ENCODE measurements at places on chromosomes 12 and 14.

DNA sequence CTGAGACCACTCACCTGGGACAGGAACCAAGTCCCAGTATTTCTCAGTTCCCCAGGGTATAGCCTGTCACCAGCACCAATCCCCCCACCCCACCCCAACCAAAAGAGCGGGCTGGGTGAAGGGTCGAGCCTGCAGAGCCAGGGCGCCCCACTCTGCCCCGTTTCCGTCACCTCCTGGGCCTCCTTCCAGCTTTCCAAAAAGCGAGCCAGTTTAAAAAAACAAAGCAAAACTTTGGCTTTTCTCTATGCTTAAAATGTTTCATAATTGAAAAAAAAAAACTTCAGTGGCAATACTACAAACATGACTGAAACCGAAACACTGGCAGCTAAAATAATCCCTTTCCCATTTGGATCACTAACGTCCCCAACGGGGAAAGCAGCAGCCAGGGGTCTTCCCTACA is 7.5 kb downstream of the CAMKK2 start:
- no peak for DNase-seq

DNA sequence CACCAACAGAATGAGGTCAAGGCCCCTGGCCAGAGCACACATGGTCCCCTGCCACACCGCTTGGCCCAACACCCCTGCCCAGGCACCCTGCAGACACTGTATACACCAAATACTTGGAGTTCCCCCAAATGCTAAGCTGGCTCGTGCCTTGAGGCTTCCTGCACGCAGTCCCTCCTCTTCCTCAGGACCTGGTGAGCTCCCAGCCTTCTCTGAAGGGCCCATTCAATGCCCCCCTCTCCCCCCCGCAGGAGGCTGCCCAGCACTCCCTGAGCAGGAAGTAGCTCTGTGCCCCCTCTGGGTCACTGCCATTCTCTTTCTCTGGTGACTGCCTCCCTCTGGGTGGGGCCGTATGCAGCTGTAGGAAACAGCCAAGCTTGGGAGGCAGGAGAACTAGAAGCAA is 75.3 kb downstream of the ITPK1 start:
- DNase-seq = no peak

DNA sequence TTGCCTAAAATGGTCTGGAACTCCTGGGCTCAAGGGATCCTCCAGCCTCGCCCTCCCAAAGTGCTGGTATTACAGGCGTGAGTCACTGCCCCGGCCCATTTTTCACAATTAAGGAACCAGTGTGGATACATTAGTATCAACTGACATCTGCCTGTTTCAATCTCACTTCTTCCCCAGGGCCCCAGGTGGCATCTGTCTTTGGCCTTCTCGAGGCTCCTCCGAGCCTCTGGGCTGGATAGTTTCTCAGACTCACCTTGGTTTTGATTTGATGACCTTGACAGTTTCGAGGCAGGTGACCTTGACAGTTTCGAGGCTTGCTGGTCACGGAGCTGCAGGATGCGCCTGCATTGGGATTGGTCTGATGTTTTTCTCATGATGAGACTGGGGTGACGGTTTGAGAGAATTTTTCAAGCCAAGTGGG is 41.0 kb upstream of the NCOR2 start:
- no peak for DNase-seq

GRCh38 chr12:66048835-66049537 is 81.6 kb downstream of the LLPH start:
- DNase-seq = no peak

GRCh38 chr12:78457938-78458337 is 406.6 kb upstream of the SYT1 start:
- no peak for DNase-seq

DNA sequence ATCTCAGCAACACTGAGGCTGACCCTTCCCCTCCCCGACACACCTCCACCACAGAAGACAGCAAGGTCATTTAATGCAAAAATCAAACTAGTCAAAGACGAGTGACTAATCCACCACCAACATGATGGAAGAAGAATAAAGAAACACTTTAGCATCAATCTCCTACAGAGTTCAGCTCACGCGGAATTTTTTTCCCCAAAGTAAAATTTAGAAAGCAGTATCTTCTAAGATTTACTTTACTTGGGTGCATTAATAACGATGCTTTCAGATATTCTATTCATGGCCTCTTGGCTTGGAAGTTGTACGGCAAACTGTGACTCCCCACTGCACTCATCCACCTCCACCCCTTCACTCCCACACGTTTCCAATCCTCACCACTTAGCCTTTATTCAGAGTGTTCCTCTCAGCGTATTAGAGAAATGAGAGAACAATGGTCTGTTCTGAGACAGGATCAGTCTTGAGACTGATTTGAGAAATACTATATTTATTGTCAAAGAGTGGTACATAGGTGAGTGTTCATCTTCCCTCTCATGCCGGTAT is 1.9 kb downstream of the EGLN3 start:
- DNase-seq = no peak

DNA sequence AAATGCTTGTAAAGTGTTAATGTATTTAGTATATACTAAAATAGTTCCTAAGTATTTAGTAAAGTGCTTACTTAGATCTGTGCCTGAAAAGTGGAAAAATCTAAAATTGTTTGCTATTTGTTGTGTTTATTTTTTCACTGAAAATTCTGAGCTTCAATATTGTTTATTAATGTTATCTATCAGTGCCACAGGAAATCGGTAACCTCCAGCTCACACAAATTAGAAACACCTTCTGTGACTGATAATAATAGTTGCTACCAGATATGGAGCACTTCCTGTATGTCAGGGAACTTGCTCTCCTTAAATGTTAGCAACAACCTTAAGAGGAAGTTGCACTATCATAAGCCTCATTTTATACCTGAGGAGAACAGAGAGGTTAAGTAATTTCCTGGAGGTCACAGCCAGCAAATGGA is 723 bp upstream of the LRP10 start:
- DNase-seq = no peak

- no peak for DNase-seq
Observed at GRCh38 chr12:54977155-54977554, 7.4 kb downstream of the TESPA1 start.

- no peak for DNase-seq
Observed at GRCh38 chr12:6779708-6780432, 7.5 kb downstream of the LAG3 start.

- DNase-seq = no peak
Observed at GRCh38 chr12:52032446-52032803, 18.8 kb upstream of the NR4A1 start.

- no peak for DNase-seq
Observed at GRCh38 chr14:67420102-67420739, 8.3 kb upstream of the PLEK2 start.

- no peak for DNase-seq
Observed at GRCh38 chr12:56572288-56572687, 50.7 kb downstream of the RBMS2 start.

- DNase-seq = no peak
Observed at GRCh38 chr14:76349993-76350392, 25.9 kb upstream of the ESRRB start.

- no peak for DNase-seq
Observed at GRCh38 chr14:104581521-104581920, 2.0 kb downstream of the C14orf180 start.

DNA sequence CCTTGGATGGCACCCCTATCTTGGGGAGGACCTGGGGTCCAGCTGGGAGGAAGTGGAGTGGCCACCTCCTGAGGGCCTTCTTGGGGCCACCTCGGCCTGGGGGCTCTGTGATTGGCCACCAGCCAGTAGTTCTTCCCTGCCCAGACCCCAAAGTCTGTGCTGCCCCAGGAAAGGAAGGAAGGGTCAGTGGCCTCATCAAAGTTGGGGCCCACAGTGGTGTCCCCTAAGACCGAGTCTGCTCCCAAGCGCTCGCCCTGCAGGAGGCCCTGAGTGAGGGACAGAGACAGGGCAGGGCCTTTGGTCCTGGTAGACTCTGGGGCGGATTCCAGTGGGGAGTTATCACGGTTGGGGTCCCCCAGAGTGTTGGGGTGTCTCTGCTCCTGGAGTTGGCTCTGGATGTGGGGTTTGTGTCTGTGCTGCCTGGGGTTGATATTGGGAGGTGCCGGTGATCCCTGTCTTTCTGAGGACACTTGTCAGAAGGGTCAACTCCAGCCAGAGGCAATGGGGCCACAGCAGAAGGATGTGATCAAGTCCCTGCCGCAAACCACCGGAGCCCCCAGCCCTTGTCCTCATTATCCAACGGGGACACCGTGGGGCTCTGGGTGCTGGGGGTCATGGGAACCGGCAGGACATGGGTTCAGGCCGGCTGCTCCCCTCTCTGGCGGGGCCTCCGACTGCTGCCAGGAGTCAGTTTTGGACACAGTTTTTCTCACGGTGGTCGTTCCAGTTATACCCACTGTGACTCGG is 364.3 kb downstream of the TMEM121 start:
- DNase-seq = no peak

GRCh38 chr14:26766726-26767125 is 168.9 kb upstream of the NOVA1 start:
- no peak for DNase-seq

GRCh38 chr12:52087961-52088820 is 8.7 kb downstream of the SMIM41 start:
- DNase-seq = no peak

DNA sequence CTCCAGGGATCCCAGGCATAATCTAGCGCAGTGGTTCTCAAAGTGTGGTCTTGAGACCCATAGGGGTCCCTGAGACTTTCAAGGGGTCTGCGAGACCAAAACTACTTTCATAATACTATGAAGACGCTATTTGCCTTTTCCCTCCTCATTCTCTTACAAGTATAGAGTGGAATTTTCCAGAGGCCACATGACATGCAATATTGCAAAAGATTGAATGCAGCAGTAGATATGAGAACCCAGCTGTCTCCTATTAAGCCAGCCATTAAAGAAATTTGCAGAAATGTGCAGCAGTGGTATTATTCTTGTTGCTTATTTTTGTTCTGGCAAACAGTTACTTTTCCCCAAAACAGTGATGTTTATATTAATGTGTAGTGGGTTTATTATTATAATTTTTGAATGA is 62.8 kb downstream of the VWF start:
- no peak for DNase-seq

- DNase-seq = no peak
Observed at GRCh38 chr14:65483647-65484046, 71.1 kb downstream of the FUT8 start.

DNA sequence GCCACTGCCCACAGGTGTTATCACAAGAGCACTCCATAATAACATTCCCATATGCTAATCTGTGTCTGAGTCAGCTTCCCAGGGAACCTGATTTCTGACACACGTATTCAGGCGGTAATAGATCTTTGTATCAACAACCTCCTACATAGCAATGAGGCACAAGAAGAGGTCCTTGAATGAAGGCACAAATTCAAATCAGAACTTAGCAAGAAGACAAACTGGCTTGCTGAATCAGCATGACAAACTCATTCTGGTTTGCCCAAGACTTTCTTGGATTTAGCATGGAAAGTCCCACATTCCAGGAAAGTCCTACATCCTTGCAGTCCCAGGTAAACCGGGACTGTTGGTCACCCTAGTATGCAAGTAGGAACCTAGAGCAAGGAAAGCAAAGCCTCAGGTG is 33.9 kb upstream of the RNU6-7 start:
- no peak for DNase-seq

DNA sequence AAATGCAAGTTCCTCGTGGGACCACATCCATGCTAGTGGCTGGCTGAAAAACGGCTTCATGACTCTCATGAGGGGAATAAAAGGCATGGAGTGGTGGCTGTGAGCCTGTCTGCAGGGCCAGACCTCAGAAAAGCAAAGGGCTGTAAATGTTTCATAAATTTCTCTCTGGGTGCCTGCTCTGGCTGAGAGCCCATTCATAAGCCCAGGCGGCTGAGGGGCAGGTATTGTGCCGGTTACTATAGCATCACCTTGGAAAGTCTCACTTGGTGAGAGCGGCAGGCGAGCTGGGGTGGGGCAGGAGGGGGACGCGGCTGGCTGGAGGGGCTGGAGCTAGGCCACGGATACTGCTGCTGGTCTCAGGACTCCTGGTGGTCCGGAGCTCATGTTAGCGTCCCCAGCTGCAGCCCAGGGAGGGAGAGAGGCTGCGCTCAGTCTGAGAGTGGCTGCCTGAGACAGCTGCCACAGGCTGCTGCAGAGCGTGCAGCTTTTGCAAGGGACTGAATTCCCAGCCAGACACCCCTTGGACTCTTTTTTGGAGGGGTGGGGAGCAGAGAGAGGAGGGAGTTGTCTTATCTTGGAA is at the start of gene SLC17A8:
Gene SLC17A8, plus strand, starts transcription at position 431 of the 580 bp plus-strand sequence. CDS start 318 bp downstream, outside the sequence.
- no peak for DNase-seq

DNA sequence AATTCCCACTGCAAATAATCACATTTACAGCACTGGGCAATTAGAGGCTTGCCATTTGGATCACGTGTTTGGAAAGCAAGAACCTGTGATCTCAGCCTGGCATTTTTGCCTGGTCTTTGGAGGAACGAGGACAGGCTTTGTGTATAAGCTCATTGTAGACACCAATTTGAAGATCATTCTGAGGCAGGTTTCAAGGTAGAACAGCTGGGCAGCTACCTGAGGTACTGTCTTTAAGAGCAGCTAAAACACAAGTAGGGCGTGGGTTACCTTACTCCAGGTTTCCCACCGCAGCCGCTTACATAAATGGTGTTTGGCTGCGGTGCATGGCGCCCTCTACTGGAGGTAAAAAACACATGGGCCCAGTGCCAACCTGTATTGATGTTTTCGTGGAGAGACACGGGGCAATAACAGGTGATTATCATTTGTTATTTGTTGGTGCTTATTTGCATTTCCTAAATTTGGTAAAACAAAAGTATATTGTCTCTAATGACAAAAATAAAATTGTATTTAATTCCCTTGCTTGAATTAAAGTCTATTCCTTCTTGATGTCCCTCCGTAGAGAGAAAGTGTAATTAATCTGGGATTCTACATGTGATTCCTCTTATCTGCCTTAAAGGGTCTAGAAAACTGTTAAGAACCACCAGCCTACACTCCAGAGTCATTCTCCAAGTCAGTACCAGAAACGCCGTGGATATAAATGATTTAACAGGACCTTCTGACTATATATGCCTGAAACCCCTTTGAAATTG is 69.7 kb downstream of the SVOP start:
- DNase-seq = peak; percentile 21

DNA sequence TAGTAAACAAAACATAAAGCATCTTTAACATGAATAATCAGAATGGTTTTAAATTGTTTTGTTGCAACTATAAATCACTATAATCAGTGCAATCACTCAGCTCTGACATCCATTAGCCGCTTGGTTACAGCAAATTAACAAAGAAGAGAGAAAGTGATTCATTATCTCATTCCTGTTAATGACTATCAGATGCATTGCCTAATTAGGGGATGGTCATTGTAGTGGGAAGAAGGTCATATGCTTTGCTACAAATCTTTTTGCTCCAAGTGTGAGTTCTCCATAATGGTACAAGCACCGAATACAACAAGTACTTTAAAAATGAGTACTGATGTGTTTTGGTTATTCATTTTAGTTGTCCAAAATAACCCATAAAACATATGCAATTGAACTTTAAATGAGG is 272.0 kb downstream of the AKAP6 start:
- DNase-seq = no peak

- DNase-seq = no peak
Observed at GRCh38 chr12:66314278-66314677, 12.0 kb downstream of the HELB start.

DNA sequence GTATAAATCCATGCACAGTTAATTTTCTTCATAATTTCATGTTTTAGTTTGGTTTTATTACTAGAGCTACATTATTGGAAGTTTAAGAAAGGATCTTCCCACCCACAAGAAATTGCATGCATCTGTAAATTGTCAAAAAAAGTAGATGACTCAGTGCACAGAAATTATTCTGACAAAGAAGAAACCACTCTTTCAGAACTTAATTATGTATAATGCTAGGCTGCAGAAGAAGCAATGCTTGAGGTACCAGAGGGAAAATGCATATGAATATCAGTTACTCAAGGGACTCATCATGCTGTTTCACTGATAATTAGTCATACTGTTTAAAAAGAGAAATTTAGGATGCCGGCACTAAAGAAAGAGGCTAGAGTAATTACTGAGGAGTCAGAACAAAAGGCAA is 147.0 kb downstream of the SLC16A7 start:
- DNase-seq = no peak
